ENCODE measurements at places on chromosomes 6 and 20. TPM values are rescaled to one million over a fixed set of nuclear protein-coding genes. Genes with fewer than 3 reads are reported as not detected.
A peak's percentile ranks its signal among the peaks of the same experiment; 100 is the strongest.

DNA sequence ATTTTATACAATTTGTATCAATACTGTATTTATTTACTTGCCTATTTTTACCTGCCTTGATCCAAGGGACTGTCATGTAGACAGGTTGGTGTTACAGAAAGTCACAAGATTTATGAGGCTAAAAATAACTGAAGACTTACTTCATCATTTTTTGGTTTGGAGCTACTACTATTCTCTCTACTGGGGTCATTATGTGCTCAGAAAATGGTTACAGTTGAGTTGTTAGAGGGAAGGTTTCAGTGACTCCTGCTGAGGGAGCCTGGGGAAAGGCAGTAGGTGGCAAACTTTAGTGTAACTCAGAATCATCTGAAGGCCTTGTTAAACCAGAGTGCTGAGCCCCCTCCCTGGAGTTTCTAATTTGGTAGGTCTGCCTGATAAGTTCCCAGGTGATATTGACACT lies 118.8 kb downstream of the TINAG start:
- DNase-seq = peak; percentile 42

DNA sequence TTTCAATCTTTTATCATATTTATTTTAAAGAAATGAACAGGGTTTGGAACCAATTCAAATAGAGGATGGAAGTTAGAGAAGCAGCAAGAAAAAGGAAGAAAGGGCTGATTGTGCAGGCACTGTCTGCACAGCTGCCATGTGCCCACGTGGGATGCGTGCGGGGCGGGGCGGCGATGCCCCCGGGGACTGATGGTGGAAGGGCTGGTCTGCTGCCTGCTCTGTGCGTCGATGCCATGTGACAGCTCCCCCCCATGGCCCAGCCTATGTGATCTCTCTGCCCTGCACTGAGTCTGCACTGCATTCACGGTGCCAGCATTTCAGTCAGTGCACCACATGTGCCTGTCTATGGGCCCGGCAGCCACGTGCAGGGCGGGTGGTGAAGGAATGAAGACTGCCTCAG lies 96.4 kb downstream of the IRF4 start:
- no peak for DNase-seq

- DNase-seq = peak; percentile 51
Observed at GRCh38 chr6:3383525-3383924, 73.3 kb downstream of the SLC22A23 start.

DNA sequence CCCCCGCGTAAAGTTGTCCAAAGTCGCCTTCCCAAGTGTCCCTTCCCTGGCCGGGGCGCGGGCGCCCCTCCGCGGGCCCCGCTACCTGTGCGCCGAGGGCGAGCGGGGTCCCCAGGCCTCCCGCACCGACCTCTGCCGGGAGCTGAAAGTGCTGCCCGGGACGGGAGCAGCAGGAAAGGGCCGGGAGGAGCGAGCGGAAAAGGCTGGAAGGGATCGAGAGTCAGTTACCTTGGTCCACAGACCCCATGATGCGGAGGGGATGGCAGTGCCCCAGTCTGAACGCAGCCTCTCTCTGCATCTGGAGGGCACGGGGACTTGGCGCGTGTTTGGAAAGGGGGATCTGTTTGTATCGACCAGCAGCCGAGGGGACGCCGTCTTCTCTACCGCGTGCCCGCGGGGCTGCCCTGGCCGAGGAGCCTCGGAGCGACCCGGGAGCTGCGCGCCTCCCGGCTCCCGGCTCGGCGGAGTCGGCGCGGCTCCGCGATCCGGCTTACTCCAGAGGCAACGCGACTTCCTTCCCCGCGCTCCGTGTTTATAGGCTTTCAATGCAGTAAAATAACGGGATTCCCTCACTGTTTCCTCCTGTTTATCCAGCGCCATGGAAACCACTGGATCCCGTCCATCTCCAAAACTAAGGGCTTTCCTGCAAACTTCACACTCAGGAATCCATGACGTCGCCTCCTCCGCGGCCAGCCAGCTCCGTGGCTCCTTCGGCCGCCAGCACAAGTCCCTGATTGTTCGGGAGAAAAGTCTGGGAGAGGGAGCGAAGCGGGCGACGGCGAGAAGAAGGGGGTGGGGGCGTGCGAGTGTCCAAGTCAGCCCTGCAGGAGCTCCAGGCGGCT lies 20.0 kb upstream of the NFATC2 start:
- peak; percentile 82 for DNase-seq

DNA sequence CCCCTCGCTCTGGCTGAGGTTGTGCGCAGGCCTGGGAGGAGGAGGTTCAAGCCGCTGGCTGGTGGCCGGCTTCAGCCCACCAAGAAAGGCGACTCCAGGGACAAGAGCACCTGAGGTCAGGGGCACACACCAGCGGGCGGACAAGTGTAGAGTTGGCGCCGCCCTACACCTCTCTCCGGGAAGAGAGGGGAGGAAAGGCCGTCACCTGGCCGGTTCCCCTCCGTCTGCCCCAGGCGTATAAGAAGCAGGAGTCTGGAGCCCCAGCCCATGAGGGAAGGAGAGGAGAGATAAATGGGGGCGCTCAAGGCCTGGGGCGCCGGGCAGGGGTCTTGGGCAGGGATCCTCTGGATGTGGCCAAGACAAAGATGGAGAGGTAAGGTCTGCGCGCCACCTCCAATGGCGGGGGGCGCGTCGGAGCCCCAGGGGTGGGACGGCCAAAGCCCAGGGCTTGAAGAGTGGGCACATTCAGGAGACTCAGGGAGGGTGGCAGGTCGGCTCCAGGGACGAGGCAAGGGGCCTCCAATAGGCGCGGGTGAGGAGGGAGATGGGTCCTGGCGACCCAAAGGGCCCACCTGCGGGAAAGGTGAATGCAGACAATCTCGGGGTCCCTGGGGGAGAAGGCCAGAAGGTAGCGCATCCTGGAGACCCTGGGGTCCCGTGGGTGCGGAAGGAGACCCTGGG lies 826 bp downstream of the RIMS4 start:
- no peak for DNase-seq

Gene AVP
- not detected for total RNA-seq

Gene MOXD1
- total RNA-seq = 23.9 TPM

- no peak for DNase-seq
Observed at GRCh38 chr20:677957-678356, 2.4 kb upstream of the SCRT2 start.

GRCh38 chr20:13382786-13383185 lies 161.7 kb downstream of the ISM1 start:
- DNase-seq = no peak

- no peak for DNase-seq
Observed at GRCh38 chr20:54510541-54511129, 35.2 kb downstream of the DOK5 start.

- DNase-seq = peak; percentile 41
Observed at GRCh38 chr6:109513571-109514071, 30.6 kb upstream of the ZBTB24 start.

DNA sequence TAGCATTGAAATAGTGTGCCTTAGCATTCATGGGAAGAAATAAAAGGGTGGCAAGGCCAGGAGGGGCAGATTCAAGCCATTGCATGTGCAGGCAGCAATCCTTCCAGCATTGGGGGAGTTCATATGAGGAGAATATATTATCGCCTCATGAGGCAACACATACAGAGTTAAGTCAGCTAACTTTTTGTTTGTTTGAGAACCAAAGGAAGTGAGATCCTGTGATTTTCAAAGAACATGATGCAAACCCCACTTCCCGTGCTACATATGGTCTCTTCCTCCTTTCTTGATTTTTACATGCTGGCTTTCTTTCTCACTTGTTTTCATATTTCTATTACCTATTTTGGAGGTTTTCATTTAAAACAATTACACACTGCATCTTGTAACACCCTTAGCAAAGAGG lies 579.7 kb upstream of the ARID1B start:
- DNase-seq = no peak

DNA sequence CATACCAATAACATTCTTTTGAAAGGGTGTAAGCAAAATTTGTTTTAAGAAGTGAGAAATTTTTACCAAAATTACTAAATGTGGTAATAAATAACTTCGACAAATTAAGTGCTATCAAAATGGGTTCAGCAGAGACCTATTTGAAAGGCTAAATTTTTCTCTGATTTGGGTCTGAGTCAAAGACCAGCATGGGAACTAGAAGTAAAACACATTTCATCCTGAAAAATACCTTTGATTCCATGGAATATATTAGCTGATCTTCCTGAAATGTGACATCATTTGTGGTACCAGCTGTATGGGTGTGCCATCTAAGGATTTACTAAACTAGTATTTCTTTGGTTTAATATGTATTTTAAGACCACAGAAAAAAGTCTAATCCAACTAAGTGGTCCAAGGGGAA lies 63.6 kb downstream of the BLOC1S5 start:
- no peak for DNase-seq
